ENCODE measurements at places on chromosomes 4 and X.

GRCh38 chr4:26317766-26318165 lies 3.0 kb upstream of the RBPJ start:
- no peak for DNase-seq

- no peak for DNase-seq
Observed at GRCh38 chrX:41688156-41688555, 617 bp upstream of the GPR34 start.

DNA sequence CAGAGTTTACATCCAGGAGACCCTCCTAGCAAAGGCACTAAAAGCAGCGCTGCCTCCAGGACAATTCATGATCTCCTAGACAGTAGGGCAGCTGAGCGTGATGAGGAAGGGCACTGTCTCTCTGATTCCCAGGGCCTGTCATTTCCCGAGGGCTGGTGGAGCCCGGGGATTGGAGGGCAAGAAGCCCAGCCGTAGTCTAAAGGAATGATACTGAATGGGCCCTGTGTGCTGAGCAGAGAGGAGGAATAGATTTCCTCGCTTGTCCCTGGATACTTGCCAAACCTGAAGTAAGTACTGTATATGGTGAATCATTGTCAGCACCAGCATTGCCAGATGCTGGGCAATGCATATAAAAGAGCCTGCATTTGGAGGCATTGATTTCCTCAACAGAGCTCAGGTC lies 88.0 kb upstream of the SLITRK2 start:
- no peak for DNase-seq

GRCh38 chrX:109345856-109346255 lies 136.0 kb downstream of the GUCY2F start:
- DNase-seq, result no peak

- no peak for DNase-seq
Observed at GRCh38 chrX:133246921-133247320, 28.8 kb upstream of the TFDP3 start.

- DNase-seq, result peak; percentile 19
Observed at GRCh38 chr4:118740869-118741268, 55.7 kb downstream of the METTL14 start.

DNA sequence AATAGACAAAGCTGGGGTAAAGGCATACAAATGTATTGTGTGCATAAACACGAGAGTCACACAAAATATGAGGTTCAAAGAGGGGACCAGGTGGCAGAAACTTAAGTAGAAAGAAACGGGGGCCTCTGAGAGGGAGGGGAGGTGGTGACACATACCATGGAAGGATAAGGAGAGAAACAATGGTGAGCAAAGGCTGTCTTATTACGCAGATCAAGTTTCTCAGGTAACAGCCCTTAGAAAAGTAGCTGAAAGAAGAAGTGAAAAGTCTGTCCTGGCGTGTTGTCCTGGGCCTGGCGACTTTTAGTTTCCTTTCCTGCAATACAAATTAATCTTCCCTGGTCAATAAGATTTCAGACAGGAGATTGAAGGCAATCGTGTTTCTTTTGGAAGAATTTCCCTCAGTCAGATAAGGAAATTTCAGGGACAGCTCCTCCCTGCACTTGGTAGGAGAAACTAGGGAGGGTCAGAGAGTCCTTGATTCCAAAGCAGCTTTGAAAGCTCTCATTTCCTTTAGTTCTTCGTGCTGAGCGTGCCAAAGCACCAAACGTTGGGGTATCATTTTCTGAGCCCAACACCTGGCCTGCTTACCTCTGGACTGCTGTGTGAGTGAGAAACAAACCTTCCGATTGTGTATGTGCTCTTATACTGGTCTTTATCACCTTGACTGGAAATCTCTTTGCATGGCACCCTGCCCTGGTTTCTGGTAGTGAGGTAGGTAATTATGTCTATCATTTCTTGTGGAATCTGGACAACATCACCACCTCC lies 676.7 kb upstream of the LCORL start:
- no peak for DNase-seq

DNA sequence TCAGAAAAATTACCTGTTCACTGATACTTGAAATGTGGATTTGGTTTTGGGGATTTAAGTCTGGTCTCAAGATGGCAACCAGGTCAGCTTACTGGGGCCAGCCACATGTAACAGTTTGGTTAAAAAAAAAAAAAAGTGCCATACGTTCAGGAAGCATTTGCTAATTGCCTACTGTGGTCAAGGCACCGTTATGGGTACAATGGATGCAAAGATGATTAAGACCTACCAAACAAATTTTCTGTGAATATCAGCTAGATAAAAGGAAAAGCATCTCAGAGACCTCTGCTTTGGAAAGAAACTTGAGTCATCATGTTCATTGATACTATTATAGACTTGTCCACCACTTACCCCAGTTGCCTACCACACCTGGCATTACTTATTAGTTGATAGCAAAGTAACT lies 80.9 kb downstream of the FNIP2 start:
- no peak for DNase-seq

GRCh38 chrX:153102418-153102817 lies 30.2 kb downstream of the PNMA6A start:
- no peak for DNase-seq

DNA sequence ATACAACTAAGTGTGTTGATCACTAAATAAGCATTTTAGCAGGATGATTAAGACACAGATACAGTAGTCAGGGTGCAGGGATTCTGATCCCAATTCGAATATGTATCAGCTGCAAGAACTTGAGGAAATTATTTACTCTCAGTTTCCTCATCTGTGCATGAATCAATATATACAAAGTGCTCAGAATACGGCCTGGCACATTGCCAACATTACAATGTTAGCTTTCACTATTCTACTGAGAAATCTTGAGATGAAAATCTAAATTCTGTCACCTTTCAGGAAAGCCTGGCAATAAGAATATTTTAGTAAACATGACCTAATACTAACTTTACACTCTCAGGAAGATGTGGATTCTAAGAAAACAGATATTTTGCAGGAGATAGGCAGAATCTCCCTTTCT lies 1001.6 kb upstream of the IGFBP7 start:
- DNase-seq, result no peak

DNA sequence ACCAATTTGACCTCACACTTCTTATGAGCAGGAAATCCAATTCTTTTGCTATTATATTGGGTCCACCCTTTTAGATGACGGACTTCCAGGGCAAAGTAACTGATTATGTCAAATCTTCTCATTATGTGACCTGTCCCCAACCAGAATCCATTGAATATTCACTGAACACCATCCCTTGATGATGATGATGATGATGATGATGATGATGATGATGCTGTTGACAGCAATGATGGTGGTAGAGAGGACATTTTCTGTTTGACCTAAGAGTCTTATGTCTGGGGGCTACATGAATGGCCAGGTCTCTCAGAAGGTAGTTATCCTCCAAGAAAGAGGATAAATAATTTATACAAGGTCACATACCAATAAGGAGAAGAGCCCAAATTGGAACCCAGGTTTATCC lies 5.2 kb downstream of the TCEAL8 start:
- DNase-seq, result no peak

DNA sequence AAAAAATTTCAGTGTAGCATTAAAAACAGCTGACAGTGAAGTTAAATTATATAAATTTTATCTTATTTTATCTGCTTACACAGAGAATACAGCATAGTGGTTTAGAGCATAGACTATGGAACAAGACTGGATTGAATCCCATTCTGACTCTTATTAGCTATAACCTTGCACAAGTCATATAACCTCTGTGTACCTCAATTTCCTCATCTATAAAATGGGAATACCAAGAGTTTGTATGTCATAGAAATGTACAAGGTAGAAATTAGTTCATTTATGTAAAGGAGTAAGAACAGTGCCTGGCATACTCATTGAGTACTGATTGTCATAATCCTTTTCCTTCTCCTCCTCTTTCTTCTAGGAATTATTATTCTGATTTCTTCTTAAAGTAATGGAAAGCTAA lies 25.7 kb downstream of the FAM13A start:
- DNase-seq, result no peak

GRCh38 chrX:53227224-53227765 lies 2.3 kb upstream of the KDM5C start:
- no peak for DNase-seq

DNA sequence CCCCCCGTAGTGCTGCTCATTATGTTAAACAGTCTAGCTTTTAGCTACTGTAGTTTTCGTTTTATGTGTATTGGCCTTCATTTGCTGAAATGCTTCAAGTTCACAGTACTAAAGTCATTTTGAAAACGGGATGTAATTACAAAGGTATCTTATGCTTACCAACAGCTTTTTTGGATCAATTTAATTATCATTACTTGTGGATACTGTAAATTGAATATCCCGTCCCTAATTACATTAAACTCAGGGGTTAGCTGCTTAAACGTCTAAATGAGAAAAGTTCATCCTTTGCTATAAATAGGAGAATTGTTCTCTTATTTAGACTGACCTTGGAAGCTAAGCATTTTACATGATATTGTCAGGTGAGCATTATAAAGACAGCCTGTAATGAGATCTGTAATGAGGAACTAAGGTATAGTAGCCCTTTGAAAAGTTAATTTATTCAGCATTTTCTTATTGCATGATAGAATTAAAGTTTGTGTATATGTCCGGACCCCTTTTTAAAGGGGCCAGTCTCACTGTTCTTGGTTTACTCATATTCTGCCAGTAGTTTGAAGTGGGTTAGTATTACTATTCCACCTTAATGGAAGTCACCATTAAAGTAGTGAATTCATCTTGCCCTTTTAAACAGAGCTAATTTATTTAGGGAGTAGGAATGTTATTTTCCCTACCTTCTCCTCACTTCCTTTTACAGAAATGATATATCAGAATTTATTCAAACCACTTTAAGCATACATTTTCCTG lies 252.6 kb downstream of the TENM3 start:
- no peak for DNase-seq

DNA sequence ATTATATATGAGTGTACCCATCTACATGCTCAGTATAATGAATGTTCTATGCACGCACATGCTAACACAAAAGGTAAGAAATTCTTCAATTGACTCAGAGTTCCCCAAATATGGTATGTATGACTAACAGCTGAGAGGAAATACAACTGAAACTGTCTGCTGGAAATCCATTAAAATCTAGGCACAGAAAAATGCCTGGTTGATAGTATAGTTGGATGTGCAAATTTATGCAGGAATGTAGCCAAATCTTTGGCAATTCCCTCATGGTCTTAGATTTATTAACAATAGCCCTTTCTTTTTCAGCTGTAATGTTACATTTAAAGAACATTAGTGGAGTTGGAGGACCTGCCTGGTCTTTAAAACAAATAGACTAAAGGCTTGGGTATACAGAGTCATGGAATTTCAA lies 5.5 kb downstream of the CAMK2D start:
- DNase-seq, result no peak

DNA sequence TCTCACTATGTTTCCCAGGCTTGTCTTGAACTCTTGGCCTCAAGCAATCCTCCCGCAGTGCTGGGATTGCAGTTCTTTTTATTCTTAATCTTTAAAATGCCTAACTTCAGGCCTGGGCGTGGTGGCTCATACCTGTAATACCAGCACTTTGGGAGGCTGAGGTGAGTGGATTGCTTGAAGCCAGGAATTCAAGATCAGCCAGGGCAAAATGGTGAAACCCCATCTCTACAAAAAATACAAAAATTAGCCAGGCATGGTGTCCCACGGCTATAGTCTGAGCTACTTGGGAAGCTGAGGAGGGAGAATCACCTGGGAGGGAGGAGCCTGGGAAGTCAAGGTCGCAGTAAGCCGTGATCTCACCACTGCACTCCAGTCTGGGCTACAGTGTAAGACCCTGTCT lies 45.9 kb downstream of the PLS3 start:
- no peak for DNase-seq

GRCh38 chr4:187127456-187127855 lies 403.8 kb upstream of the FAT1 start:
- no peak for DNase-seq

DNA sequence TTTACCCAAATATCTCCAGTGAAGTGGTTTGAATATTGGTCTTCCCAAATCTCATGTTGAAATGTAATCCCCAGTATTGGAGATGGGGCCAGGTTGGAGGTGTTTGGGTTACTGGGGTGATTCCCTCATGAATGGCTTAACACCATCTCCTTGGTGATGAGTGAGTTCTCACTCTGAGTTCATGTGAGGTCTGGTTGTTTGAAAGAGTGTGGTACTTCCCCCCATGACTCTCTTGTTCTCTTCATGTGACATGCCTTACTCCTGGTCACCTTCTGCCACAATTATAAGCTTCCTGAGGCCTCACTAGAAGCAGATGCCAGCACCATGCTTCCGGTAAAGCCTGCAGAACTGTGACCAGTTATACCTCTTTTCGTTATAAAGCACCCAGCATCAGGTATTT lies 32.9 kb upstream of the OTUD4 start:
- no peak for DNase-seq

DNA sequence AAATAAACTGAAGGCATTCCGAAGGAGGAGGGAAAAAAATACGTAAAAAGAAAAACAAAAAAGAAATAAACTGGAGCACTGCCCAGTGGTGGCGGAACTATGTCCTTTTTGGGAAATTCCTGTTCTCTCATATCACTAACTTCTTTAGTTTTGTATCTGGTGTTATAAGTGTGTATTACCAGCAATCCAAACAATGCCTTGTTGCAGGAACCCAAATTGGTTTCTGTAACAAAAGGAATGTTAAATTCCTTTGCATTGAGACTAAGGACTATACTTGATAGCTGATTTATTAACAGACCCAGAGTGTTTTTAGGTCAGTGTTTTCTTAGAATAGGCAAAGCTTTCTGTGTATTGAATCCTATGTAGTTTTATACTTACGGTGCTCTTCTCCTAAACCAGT lies 6.6 kb downstream of the CCNG2 start:
- no peak for DNase-seq

DNA sequence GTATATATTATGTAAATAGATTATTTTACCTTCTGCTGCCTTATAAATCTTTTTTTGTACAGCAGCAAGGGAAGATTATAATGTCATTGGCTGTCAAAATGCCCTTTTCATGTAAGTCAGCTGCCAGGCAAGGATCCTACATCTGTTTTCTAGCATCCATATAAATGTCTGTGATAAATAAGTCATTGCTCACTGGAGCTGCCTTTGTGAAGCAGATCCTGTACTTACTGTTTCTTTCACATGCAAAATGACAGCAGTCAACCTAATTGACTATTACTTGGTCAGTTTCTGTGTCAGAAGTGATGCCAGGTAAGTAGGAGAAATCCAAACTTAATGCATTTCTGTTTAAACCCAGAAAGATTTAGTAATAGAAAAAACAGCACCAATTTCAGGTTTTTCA lies 620.7 kb downstream of the RPA4 start:
- DNase-seq, result no peak

GRCh38 chr4:6179362-6179761 lies 21.0 kb downstream of the JAKMIP1 start:
- DNase-seq, result peak; percentile 48

GRCh38 chrX:49915361-49916222 lies 6.8 kb upstream of the CLCN5 start:
- peak; percentile 63 for DNase-seq

- no peak for DNase-seq
Observed at GRCh38 chr4:7423801-7424552, 10.8 kb downstream of the PSAPL1 start.

- no peak for DNase-seq
Observed at GRCh38 chr4:16685536-16685935, 212.9 kb downstream of the LDB2 start.

GRCh38 chrX:150308041-150308440 lies 55.1 kb upstream of the MAMLD1 start:
- DNase-seq, result no peak

- DNase-seq, result no peak
Observed at GRCh38 chr4:55405073-55405472, 9.3 kb downstream of the TMEM165 start.

- no peak for DNase-seq
Observed at GRCh38 chrX:95760356-95760755, 924.3 kb upstream of the DIAPH2 start.

All from CD4-positive, alpha-beta T cell treated with Interleukin-10 for 1 hour (primary cell).